CD4-positive, alpha-beta T cell treated with Interleukin-12 subunit alpha and Interleukin-12 subunit beta, for 1 hour (primary cell): ENCODE measurements at places on chromosomes 5 and 9.

- DNase-seq = no peak
Observed at GRCh38 chr9:137493364-137494103, 34.4 kb upstream of the NSMF start.

DNA sequence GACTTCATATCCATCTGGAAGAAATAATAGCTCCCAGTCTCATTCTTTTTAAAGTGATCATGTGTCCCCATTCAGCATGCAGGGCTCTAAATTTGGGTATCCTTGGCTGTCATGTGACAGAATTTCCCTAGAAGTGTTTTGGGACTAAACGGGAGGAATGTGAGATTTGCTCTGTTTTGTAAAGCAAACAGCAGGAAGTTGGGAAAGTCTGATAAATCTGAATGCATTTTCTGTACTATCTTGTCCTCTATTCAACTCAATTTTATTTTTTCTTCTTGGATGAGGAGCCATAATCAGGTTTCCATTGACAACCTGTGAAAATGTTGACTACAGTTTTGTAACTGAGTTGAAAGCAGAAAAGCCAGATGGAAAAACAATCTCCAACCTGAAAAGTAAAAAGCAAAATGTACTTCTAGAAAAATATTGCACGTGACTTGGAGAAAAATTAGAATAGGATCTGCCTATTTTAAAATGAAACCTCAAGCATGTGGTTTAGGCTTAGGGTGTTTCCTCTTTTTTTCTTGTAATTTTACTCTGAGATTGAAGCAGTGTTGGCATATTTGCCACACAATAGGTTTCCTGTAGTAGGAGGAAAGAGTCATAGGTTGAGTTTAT lies 76.2 kb upstream of the IL6ST start:
- DNase-seq = peak; percentile 38

GRCh38 chr5:93573354-93574351 lies 7.4 kb downstream of the NR2F1-AS1 start:
- DNase-seq = no peak

GRCh38 chr9:81597419-81598122 lies 91.8 kb downstream of the TLE1 start:
- no peak for DNase-seq

DNA sequence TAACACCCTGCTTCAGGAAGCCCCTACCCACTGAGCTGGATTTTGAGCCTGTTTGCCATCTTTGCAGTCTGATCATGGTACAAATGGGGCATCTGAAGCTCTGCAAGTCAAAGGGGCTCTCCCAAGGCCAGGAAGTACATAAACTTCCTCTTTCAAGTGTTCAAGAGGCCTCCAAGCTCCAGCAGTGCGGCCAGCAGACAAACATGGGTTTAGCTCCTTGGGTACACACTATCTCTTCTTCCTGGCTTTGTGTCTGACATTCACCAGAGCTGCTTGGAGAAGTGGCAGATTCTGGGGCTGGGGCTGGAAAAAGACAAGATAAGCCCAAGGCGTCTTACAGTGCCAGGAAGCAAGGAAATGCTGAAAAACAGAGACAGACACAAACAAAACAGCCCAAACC lies 34.1 kb downstream of the LAMC3 start:
- no peak for DNase-seq

DNA sequence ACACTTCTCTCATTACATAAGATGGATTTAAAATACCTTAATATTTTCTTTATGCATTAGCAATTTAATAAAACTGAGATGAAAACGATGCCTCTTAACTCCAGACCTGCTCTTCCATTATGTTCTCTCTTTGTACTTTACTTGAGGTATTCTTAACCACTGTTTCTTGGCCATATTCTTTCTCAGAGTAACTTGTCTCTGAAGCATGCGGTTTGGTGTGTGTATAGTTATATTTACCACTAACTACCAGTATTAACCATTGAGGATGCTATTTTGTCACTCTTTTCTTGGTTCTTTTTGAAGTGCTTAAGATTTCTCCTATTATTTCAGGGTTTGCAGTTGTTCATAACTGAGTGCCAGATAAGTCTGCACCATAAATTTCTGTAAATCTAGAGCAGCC lies 17.9 kb downstream of the TMEM167A start:
- no peak for DNase-seq

DNA sequence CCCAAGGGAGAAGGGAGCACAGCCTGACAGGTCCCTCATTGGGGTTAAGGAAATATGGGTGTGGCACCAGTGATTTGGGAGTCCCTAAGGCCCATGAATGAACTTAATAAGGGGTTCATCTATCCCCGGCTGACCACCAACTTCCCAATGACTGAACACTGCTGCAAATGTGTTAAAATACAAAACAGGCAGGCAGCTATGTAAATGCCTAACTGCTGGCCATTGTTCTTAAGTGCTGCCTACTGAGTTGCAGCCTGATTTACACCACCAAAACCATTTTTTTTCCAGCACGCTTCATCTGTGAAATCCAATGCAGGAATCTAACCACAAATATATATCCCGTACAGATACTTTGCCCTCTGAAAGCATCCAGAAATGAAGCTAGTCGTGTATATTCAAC lies 478.5 kb downstream of the PTPRD start:
- no peak for DNase-seq

DNA sequence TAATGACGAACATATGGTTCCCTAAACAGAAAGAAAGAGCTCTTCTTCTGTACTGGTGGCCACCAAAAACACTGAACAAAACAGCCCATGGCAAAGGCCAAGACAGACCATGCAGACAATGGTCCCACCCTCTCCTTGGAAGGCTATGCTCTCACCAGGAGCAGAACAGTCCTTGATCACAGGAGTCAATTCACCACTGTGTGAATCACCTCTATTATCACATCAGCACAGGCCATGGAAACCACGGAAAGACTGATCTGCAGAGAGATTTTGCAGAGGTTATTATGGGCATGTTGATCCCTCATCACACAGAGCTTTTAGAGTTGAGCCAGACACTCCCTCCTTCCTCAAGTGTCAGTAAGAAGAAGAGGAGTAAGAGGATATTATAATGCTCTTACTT lies 134.0 kb upstream of the RASEF start:
- DNase-seq = no peak

DNA sequence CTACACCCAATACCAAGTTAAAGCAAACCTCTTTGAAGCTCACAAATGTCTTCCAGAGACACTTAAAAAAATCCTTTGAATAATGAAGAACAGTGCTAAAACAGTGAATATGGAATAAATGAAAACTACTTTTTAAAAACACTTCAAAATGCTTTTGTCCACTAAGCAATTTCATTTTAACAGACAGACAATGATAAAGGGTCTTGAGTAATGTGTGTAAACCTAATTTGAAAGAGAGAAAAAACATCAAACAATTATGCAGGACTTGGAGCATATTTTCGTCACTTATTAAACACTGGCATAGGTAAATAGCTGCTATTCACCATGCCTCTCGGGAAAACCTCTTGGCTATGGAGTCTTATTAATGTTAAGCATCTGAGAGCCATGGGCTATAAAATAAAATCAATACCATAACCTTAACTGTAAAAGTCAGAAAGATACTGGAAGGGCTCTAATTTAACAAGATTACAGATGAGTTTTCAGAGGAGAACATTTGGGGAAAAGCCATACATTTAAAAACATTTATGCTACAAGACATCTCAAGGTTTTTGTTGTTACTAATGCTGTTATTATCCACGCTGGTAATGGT lies 177.8 kb downstream of the NFIB start:
- DNase-seq = no peak

GRCh38 chr5:101991486-101991885 lies 304.6 kb downstream of the SLCO4C1 start:
- DNase-seq = no peak

DNA sequence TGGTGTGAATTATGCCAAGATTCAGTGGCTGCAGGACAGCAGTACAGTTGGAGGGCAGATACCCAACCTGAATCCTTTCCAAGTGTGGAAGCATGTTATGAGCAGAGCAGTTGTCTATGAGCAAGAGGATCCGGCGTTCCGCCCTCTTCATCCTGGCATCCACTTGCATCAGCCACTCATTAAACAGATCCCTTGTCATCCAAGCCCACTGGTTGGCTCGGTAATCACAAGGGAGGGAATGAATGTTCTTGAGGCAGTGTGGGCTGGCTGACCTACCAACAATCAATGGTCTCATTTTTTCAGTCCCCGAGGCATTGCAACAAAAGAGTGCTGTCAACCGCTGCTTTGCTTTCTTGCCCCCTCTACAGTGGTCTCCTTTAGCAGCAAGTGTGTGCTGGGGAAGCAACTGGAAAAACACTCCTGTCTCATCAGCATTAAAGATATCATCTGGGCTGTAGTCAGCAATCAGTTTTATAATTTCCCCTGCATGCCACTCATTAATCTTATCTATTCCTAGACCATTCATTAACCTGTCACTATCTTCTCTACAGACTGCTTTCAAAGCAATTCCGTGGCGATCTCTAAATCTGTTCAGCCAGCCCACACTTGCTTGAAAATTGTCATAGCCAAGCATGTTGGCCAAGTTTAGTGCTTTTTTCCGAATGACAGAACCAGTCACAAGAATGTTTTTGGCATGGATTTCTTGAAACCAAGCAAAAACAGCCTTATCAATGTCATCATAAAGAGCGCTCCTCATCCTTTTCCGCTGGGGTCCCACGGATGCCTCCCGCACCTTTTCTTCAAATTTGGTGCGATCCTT lies 4.9 kb downstream of the TIGD6 start:
- no peak for DNase-seq

GRCh38 chr9:97475059-97475458 lies 26.4 kb upstream of the TMOD1 start:
- no peak for DNase-seq

DNA sequence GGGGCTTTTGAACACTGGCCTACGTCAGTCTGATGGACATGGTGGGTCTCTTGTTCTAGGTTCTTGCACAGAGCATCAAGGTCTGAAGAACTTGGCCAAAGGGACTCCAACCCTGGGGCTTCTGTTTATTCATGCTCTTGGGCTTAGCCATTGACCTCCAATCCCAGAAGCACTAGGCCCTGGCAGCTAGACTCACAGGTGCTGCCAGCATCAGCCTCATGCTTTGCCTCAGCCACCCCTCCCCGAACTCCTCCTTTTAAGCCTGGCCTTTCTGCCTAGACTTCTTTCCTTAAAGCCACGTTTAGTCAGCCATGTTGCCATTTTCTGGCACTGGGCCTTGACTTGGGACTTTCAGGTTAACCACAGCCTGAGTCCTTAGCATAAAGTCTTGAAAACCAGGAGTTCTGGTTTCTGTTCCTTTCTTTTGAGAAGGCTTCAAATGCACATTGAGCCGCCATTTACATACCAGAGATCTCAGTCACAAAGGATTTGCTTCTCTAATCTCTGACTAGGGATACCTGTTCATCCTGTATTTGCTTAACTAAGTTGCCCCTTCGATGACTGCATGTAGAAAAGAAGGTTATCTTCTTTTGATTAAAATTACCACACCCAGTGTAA lies 54.7 kb downstream of the ANGPTL2 start:
- DNase-seq = no peak

GRCh38 chr5:154817815-154818214 lies 32.6 kb downstream of the FAXDC2 start:
- no peak for DNase-seq

DNA sequence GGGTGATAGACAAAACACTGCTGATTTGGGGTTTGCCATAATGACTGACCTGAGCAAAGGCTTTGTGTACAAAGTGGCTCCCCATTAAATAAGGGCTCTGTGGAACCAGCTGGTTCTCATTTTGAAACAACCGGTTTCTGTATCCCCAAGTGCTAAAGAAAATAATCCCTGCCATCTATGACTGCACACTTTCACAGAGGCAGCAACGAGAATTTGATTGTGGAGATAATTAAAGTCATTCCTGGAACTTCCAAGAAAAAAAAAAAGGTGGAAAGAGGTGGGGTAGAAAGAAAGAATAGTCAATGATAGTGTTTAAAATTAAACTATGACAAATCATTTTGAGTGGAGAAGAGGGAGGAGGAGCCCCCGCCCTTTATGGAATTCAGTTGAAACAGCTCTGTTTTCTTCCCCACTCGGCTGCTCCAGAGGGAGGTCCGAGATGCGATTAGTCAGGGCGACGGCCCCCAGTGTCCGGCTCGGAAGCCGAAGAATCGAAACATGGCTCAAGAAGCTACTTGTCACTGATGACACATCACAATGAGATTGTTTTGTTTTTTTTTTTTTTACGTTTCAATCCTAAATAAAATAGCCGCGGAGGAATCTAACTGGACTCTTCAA lies 38.4 kb downstream of the EBF1 start:
- no peak for DNase-seq

DNA sequence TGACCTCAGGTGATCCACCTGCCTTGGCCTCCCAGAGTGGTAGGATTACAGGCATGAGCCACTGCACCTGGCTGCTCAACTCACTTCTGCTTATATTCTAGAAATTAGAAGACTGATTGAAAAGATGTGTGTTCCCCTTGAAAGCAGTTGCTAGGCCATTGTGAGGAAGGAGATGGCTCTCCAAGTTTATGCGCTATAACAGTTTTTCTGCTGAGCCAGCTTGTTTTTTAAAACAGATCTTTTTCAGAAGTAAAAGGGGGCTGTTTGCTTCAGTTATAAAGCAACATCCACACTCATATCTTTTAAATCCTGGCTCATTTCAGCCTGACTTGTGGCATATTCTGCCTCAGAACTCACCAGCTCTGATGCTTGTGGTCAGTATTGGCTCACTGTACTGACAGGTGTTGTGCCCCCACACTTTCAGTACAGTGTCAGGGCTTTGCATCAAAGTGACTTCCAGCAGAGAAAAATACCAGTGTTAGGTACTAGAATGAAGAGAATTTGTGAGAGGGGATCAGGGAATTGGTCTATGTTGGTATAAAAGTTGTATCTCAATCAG lies 49.4 kb downstream of the NUP214 start:
- DNase-seq = no peak

DNA sequence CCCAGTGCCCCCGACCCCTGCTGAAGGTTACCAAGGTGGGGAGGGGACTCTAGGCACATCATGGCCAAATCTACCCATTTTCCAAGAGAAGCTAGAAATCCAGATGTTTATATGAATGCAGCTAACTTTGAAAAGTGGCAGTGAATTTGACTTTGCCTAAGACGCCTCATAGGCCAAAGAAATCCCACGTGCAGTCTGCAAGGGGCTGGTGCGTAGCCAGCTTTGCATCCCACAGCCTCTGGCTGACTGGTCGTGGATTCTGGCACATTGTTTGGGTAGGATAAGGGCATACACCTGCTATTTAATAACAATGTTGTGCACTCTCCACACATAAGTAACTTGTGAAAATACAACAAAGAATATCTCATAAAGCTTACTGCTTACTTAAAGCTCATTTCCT lies 3.5 kb upstream of the GADD45G start:
- no peak for DNase-seq

DNA sequence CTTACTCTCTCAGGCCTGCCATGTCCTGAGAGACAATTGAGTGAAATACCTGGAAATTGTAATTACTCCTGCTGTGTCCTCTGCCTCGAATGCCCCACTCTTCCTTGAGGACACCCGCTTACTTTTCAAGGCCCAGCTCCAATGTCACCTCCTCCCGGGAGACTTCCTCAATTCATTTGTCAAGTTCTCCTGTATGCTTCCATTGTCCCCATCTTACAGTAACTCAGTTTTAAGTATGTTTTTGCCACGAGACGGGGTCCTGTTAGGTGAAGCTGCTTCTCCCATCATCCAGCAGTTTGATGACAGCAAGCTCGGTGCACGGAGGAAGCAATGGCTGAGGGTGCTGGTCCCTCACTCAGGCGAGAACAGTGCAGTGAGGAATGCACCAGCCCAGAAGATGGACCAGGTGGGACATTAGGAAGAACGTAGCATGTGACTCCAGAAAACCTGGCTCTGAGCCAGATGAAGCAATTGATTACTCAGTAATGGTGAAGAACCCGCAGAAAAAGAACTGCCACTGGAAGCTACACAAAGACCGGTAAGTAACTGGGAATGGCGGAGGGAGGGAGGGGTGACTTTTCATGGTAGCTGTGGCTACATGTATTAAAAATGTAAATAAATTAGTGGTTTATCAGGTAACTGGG lies 274.8 kb downstream of the DENND1A start:
- no peak for DNase-seq
